ENCODE measurements at places on chromosomes 5 and 9.

DNA sequence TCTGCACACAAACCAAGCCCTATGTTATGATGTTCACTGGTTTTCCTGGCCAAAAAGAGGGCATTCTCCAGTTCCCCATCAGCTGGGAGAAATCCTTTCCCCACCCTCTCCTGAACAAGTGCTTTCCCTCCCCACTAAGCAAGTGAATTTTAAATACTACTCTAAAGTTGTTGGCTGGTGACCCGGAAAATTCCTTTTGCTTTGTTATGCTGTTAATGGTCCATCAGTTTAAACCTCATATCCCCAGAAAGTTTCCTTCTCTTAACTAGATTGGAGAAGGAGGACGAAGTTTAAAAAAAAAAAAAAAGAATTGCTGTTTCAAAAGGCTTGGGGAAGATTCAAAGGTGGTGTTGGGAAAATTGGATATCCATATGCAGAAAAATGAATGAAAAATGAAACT, 21.9 kb upstream of the SPRY4 start:
- DNase-seq, result no peak

DNA sequence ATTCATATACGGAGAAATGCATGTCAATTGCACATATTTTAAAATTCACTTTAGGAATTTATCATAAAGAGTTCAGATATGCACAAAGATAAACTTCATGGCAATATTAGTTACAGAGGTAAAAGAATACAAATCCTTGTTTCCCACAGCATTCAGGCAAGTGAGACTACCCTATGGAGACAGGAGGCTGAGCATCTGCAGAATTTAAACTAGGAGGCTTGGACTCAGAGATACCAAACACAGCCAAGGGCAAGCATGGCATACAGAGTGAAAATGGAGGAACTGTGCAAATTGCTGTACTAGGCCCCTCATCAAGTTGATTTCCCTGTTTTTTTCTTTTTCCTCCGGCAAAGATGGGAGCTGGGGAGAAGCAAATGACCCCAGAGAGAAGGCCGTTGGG, 94.2 kb downstream of the SLC24A2 start:
- DNase-seq, result no peak

DNA sequence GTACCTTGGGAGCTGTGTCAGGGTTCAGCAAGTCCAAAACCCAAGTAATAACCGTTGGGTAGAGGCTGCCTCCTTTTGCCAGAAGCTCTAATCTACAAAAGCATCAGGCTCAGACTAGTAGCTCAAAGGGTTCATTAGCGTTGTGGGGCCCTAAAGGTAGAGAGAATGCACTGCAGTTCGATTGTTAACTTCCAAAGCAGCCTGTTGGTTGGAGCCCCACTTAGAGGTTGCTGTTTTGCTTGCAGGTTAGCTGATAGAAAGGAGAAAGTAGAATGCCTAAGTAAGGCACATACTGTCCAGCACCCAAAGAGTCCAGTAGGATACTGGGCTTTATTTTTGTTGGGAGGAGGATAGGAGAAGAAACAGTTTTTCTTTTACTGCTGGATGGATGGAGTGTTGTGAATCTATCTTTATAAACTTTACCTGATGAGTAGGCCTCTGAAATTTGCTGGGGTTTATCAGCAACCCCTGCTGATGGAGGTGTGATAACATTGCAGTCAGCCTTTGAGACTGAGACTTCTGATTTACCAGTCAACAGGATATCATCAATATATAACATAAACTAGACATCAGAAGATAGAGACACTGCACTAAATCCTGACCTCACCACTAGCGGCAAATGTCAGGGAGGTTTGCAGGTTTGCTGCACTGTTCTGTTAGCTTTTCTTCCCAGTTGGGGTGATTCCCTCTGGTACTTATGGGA, 34.8 kb downstream of the ZNF131 start:
- DNase-seq, result no peak

- no peak for DNase-seq
Observed at GRCh38 chr9:104883169-104883568, 44.8 kb downstream of the ABCA1 start.

DNA sequence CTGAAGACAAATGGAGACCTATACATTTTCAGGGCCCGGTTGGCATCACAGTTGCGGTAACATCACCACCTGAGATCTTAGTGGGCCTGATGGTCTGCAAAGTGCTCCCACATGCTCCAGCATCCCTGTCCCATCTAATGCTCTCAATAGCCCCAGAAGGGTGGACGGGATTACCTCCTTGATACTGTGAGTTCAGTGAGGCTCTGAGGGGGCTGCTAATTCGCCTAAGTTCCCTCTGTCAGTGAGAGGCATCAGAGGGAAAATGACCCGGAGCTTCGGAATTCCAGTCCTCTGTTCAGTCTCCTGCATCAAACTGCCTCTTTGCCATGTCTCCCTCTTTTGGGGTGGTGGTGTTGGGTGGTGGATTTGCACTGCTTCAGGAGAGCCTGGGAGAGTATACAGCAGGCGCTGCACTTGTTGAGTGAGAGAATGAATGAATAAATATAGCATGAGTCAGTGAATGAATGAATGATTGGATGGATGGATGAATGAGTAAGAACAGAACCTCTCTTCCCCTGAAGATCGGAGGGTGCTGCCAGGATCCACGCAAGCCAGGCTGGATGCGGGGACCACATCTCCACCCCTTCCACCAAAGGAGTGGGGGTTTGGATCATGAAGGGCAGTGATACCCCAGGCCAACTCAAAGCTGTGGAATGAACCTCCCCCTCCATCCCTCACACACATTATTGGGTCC, 141.0 kb downstream of the GABBR2 start:
- DNase-seq, result no peak

DNA sequence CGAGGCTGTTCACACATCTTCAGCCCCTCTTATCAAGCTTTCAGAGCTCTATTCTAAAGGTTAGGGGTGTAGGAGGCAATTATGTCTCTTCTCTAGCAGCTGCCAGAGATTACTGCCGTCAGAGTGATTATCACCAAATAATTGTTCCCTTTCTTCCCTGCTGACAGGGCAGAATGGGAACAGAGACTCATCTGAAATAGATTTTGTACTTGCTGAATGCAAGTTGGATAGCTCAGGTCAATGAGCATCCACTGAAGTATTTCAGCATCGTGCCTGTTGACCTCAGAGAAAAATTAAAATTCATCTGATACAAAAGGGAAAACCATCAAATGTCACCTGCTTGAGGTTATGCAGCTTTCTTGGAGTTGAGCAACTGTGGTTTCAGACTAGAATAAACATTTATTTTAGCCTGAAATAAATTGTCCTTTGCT, 213.7 kb upstream of the MAP3K1 start:
- no peak for DNase-seq

DNA sequence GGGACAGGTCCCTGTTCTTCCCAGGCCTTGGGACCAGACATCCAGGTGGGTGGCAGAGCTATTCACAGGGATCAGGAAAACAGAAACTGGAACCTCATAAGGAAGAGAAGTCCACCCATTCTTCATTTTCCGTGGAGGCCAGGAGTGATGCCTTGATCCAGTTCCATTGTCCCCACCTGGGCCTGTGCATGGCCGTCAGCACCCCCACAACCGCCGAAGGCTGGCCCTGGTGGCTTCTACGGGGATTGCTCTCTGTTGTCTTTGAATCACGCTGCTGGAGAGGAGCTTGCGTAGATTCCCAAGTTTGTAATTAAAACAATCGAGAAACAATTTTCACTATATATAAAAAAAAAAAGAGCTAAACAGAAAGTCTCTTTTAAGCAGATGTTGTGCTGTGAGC, 134.4 kb downstream of the MVB12B start:
- DNase-seq, result no peak

GRCh38 chr9:2157277-2158110, 142.3 kb downstream of the SMARCA2 start:
- DNase-seq, result peak; percentile 35

All from CD4-positive, alpha-beta T cell treated with Interleukin-17A for 4 hours (primary cell).